Suppressor macrophage treated with lipopolysaccharide for 4 hours (primary cell): ENCODE measurements at places on chromosomes 1 and 21.

DNA sequence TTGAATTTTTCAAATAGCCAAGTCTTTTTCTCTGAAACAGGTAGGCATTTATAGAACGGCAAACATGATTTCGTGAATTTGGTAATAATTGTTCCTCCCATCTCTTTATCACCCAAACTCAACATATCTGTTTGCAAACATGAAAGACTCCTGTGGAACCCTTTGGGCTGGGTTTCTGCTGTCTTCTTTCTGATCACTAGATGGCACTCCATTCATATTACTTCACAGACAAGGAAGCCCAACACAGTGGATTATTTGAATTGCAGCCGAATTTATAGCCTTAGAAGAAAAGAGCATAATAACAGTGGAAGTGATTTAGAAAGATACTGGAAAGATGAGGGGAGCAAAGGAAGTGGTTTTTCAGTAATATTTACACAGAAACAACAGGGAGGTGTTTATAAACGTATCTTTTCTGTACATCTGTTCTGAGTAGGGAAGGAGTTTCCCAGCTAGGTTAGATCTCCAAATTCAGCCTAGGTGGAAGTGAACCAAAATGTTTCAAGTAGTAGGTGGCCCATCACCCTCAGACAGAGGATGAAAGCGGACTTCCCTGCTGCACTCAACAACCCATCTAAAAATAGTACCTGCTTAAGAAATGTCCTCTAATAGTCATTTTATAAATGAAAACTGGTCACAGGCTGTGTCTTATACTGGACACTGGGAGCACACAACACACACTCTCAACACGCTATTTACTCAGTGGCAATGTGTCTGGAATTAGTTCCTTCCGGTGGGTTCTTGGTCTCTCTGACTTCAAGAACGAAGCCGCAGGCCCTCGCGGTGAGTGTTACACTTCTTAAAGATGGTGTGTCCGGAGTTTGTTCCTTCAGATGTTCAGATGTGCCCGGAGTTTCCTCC lies 67.6 kb downstream of the MAP3K21 start:
- DNase-seq: peak; percentile 56

DNA sequence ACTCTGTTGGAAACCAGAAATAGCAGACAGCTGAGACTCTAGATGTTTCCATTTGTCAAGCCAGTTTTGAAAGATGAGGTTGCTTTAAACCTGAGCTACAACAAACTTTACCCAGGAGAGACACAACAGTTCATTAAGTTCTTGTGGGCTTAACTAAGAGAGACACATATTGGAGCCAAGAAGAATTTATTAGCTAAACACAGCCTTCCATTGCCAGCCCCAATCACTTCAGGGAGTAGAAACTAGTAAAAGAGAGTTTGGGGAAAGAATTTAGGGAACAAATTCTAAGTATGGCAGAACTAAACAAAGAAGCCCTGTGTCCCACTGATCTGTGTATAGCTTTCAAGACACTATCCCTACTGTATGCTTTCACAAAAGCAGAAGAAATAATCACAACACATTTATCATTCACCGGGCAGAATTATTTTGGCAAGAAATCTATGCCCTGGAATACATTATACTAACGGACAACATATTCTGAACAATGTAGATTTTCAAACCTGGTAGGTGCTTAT lies 87.3 kb upstream of the KAZN start:
- DNase-seq: no peak

DNA sequence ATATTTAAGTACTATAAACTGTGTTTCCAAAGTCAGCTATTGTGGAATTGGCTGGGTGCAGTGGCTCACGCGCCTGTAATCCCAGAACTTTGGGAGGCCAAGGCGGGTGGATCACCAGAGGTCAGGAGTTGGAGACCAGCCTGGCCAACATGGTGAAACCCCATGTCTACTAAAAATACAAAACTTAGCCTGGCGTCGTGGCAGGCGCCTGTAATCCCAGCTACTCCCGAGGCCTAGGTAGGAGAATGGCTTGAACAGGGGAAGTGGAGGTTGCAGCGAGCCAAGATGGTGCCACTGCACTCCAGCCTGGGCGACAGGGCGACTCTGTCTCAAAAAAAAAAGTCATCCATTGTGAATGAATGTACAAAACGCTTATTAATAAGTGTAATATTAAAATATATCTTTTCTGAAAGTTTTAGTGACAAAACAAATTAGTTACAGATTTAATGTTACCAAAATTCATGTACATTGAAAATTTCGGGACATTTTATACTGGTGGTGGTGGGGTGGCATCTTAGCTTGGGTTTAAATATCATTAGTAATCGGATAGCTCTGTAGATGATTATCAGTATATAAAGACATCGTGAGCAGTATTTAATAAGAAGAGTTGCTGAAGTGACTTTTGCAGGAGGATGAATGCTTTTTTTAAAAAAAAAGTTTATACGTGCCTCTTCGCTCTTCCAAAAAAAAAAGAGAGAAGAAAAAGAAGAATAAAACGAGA lies 503 bp upstream of the SRSF11 start:
- no peak for DNase-seq

DNA sequence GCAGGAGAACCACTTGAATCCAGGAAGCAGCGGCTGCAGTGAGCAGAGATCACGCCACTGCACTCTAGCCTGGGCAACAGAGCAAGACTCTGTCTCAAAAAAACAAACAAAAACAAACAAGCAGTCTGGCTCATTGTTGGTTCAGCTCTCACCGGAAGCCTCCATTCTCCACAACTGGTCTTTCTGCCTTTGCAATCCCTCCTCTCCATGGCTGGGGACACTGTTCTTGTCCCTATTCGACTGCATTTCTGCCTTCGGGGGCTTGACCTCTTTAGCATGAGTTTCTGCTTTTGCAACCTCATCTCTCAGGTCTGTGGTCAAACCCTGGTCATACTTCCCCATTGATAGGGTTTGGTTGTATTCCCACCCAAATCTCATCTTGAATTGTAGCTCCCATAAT lies 216.3 kb upstream of the NR5A2 start:
- DNase-seq: no peak

- no peak for DNase-seq
These were observed 375.9 kb downstream of the BRINP3 start for GRCh38 chr1:190101756-190102155.

DNA sequence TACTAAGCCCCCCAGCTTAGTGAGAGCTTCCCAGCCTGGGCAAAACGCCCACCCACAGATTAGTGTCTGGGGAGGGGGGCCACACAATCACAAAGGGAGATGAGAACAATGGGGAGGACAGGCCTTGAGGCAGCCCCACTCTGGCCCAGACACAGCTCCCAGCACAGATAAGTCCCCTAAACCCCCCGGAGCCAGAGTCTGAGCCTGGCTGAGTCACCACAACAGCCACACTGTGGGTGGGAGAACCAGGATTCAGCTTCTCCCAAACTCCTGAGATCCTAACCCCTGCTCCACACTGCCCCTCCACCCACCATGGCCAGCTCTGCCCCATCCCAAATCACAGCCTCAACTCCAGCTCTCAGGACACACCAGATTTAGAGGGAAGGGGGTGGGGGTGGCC lies 4.2 kb downstream of the NECTIN4 start:
- DNase-seq: no peak

GRCh38 chr1:63946866-63947491 lies 173.2 kb downstream of the ROR1 start:
- DNase-seq: no peak

DNA sequence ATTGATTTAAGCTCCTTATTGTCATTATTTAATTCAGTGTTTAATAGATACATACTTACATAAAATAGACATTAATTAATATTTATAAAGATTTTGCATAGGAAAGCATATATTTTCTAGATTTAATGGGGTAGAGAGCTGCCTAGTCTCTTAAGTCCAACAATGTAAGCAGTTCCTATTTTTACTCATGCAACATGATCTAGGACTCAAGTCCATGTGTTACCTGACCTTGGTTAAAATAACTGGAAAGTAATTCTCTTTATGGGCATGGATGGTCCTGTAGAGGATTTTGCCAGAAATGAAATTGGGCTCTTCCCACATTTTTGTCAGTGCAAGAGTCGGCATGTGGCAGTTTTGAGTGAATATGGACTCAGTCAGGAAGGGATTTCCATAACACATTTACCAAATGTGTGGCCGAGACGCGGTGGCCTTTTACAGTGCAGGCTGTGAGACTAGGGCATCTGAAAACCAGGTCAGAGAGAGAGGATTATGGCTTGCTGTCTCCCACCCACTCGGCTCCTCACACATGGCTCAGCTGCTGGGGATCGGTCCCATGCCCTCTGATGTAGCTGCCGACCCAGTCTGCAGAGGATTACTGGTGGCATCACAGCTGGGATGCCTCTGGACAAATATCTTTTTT lies 6.2 kb upstream of the KIF1B start:
- DNase-seq: no peak

GRCh38 chr1:25501235-25502058 lies 42.0 kb upstream of the LDLRAP1 start:
- DNase-seq: no peak

GRCh38 chr21:39852021-39852721 lies 15.1 kb upstream of the PCP4 start:
- no peak for DNase-seq

DNA sequence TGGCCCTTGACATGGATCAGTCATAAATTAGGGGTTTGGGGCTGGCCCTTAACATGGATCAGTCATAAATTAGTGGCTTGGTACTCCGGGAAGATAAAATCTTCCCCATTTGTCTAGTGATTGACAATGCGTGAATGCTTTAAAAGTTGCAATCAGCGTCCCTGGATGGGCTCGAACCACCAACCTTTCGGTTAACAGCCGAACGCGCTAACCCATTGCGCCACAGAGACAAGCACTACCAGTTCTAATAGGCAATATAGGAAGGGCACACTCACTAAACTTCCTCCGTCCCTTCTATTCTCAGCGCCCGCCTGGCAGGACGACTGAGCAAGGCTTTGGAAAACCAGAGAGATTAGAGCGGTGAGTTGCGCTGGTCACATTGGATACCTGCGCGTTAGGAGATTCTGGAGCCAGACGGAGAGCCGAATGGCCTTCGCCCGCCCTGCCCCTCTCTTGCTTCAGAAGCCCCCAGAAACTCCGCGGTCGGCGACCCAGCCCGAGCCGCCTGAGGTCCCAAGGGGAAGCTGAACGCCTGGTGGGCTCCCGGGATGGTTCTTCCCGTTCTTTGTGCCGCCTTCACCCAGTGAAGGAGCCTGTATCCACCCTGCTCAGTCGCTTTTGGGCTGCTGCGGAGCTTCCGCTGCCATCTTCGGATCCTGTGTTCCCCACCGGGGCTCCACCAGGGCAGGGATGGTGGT lies 235.9 kb downstream of the FAM72C start:
- no peak for DNase-seq

DNA sequence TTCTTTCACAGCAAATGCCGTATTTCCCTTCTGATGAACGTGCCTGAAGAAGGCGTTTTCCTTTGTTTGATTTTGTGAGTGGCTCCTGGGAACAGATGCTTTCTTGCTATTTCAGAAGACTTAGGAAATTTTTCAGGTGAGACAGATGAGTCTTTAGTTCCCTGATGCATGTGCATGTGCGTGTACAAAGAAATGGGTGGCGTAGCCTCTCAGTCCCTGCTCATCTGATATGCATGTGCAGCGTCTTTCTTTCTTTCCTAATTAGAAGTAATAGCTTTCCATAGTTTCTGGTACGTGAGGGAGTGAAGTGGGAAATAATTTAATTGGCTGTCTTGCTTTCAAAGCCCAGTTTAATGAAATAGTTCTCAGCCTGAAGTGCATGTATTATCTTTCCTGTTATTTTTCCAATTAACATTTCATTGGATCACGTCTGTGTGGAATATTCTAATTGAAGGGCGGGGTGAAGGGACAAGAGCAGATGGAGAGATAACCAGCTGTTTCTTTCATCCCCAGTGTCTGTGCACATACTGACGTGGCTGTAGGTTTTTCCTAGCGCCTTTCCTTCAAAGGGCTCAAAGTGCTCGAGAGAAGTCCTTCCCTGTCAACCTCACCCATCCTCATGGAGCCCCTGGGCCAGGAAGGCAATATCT lies 104.3 kb downstream of the FAM78B start:
- no peak for DNase-seq

DNA sequence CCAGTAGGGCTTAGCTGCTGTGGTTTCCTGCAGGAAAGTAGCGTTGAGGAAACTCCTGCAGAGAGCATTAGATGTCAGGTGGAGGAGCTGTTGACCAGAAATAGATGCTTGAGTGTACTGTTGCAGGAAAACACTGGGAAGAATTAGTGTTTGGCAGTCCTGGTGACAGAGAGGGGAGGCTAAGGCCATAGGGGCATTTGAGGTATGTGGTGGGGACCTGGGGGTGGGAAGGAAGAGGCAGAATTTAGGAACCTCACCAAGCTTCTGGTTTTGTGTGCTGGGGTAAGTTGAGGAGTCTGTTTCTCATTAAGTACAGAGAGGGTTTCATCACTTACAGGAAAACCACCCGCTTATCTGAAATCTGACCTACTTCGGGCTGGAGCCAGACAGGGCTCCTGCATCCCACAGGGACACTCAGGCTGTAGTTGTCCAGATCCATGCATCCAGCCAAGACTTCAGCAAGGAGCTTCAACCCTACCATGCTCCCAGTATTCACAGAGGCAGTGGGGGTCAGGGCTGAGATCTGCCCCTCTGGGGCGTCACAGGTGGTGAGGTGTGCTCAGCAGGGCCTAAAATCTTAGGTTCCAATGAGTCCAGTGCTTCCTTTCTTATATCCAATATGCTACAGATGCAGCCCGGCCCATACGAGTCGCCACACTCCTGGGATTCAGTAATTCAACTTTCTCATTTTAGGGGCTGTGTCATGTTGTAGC lies 15.1 kb downstream of the SH2D2A start:
- no peak for DNase-seq

DNA sequence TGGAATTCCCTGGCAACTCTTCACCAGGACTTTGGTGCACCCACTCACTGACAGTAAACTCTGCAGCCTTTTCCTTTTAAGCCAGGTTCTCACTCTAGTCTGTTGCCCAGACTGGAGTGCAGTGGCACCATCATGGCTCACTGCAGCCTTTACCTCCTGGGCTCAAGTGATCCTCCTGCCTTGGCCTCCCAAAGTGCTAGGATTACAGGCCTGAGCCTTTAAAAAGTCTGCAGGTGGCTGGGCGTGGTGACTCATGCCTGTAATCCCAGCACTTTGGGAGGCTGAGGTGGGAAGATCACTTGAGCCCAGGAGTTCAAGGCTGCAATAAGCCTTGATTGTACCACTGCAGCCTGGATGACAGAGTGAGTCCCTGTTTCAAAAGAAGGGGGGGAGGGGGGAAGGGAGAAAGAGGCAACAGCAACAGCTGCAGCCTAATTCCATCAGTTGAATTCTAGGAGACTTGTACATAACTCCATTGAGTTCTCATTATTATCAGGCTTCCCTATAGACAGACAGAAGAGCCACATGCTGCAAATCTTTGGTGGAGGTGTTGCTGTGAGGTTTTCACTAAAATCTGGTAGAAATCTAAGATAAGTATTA lies 8.1 kb upstream of the HNRNPR start:
- DNase-seq: no peak
